ENCODE measurements at places on chromosomes 11 and 22.

GRCh38 chr11:106821826-106822225 lies 196.4 kb downstream of the GUCY1A2 start:
- DNase-seq: no peak

- DNase-seq: no peak
Observed at GRCh38 chr11:110415081-110415480, 14.7 kb upstream of the FDX1 start.

DNA sequence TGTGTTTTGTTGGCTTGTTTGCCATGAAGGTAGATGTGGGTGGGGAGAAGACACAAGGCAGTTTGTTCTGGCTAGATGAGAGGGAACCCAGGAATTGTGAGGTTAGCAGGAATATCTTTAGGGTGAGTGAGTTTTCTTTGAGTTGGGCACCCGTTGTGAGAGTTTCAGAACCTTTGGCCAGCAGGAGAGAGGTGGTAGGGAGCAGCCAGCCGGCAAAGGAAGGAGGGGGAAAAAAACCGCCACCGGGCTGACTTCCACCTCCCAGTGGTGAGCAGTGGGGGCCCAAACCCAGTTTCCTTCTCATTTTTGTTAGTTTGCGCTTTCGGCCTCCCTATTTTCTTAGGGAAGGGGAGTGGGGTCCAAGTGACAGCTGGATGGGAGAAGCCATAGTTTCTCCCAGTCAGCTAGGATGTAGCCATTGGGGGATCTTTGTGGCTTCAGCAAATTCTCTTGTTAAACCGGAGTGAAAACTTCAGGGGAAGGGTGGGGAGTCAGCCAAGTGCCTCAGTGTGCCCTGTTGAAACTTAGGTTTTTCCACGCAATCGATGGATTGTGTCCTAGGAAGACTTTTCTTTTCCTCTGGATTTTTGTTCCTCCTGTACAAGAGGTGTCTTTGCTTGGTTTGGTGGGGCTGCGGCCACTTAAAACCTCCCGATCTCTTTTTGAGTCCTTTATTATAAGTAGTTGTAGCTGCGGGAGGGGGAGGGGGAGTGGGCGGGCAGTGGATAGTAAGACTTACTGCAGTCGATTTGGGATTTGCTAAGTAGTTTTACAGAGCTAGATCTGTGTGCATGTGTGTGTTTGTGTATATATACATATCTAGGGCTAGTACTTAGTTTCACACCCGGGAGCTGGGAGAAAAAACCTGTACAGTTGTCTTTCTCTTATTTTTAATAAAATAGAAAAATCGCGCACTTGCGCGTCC lies 1.1 kb upstream of the GCAT start:
- no peak for DNase-seq

GRCh38 chr22:31768422-31769059 lies 14.7 kb downstream of the DEPDC5 start:
- no peak for DNase-seq

DNA sequence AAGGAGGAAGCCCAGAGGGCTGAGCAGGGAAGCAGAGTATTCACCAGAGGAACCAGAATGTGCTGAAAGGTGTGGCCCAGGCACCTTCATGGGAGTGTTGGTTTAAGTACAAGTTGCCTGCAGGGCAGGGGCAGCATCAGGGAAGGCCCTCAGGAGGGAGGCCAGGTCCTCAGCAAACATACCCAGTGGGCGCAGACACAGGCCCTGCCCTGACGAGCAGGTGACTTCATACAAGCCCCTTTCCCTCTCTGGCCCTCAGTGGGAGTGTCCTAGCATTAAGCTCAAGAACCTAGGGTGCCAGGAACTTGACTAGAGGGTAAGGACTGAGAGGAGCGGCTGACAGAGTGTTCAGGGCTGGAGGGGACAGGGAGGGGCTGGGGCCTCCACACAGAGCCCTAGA lies 7.5 kb upstream of the CASTOR1 start:
- DNase-seq: no peak

DNA sequence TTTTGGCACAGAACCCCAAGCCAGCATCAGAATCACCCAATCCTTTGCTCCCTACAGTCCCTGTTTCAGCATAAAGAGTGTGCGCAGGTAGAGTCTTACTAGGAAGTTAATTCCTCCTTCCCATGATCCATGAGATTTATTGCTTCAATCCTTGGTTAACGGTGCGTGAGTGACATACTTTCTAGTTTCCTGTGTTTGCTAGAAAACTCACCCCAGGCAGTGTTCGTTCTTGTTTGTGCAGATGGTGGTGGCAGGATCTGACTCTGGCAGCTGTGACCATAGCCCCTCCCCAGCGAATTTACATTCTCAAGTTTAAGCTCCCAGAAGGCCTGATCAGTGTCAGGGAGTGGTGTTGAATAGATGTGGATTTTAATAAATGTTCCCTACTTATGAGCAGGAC lies 106.7 kb upstream of the CCT8L2 start:
- no peak for DNase-seq

DNA sequence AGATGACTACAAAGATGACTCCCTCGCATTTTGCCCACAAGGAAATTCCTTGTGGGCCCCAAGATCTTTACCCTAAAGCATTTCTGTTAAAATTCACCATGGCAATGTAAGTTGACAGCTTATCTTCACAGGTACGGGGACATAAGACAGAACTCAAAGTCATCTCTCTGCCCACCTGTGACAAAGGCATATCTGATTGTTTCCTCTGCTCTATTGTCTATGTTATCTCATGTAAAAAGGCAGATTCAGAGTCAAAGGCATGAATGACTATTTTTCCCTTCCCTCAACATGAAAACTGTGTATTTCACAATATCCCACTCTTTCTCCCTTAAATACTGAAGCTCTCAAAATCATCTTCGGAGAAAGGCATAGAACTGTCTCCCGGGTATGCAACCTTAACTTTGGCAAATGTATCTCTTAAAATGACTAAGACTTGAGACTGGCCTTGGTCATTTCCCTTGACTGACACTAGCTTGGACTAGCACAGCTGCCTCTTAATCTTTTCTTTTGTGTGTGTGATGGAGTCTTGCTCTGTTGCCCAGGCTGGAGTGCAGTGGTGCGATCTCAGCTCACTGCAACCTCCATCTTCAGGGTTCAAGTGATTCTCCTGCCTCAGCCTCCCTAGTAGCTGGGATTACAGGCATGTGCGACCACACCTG lies 103.2 kb downstream of the MICAL3 start:
- DNase-seq: no peak

DNA sequence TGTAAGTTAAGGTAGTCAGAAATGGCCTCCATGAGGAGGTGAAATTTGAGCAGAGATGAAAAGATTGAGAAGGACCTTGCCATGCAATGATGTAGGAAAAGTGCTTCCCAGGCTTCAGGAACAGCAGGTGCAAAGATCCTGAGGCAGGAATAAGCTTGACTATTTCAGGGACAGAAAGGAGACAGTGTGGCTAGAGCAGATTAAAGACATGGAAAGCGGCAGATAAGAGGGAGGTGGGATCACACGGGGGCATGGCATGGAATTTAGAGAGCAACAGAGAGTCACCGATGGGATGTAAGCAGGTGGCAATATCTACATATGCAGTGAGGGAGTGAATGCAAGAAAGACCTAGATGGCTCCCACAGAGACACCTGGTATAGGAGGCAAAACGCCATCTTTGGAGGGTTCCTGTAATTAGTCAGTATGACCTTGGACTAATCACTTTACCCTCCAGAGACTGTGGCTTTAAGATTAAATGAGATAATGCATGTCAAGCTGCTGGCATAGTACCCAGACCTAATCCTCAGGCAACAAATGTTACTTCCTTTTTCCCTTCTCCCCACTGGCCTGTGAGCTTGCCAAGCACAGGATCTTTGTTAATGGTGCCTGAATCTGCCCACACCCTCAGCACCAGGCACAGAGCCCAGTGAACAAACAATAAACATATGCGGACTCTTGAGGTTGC lies 24.6 kb upstream of the ACER3 start:
- DNase-seq: peak; percentile 42

DNA sequence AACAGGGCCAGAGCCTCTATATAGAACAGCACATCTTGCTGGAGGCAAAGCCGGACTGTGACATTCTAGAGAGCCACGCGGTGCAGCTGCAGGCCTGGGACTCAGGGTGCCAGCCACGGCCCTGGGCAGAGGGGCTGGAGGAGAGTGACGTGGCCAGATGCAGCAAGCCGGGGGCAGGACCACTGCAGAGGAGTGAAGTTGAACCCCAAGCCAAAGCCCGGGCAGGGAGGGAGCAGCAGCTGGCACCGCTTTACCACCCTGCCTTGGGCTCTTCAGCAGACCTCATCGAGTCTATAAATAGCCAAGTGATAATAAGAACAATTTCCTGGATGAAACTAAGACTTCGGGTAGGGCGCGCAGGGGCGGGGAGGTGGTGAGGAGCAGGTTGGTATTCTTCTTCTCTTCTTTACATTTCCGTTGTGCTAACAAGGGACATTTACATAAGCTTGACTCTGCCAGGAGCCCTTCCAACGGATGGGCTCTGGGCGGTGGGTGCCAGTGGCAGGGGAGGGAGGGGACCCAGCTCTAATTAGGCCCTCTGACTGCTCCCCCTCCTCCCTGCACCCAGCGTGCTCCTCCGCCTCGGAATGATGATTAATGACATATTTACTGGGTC lies 110.2 kb downstream of the ST3GAL4 start:
- DNase-seq: peak; percentile 42

- no peak for DNase-seq
Observed at GRCh38 chr22:37922191-37922590, 16.1 kb downstream of the MICALL1 start.

DNA sequence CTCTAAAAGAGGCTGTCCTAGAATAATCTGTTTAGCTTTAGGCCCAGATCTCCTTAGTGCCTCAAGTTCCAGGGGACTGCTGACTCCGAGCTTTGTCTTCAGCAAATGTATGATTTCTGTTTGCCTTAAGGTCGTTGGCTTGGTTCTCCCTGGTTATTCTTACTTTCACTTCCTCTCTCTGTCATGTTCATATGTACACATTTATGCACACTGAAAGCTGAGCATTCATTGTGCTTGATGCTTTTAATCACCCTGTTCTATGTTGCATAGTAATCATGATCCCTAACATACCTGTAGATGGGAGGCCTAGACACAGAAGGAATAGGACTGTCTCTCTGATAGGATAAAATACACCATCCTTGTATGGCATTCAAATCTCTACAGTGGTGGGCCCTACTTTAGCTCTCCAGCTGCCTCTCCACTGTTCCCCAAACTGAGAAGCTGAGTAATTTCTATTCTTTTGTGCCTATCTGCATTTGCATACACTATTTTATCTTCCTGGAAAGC lies 7.2 kb downstream of the PPFIBP2 start:
- peak; percentile 59 for DNase-seq

DNA sequence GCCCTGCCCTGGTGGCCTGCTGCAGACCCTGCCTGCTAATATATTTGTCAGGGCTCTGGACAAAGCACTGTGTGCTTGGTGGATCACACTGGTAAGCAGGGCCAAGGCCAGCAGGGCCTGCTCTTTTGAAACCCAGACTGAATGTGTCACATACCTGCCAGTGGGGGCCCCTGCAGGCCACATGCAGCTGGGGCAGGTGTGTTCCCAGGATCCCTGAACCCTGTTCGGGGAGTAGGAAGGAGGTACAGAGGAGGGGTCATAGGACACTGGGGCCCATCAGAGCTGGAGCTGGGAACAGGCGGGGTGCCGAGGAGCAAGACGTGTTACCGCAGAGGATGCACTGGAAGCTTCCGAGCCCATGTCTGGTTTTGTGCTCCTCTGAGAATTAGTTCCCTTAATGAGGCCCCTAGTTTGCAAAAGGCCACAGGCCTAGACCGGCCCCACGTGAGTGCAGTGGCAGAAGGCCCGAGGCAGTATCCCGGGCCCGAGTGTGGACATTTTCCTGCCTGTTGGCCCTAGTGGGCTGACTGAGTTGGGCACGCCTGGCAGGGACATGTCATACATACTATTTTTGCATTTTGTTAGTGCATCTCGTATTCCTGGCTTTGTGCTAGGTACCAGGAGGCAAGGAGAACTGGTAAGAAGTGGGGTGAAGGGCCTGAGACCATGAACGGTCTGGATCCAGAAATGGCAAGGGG lies 11.2 kb upstream of the ACR start:
- DNase-seq: no peak

DNA sequence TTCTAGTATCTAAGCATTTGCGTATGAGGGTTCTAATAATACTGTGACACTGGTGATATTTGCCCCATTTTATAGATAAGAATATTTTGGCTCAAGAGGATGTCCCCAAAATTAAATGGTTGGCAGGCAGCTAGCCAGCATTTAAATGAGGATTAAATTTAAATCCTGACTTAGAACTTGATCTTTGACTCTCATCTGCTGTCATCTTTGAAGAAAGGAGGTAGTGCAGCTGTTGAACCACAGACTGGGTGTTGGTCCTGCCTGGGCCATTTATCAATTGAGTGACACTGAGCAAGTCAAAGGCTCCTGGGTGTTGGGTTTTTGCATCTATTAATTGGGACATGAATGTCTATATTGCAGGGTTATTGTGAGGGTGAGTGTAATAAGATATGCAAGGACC lies 112.3 kb downstream of the INSC start:
- DNase-seq: no peak

DNA sequence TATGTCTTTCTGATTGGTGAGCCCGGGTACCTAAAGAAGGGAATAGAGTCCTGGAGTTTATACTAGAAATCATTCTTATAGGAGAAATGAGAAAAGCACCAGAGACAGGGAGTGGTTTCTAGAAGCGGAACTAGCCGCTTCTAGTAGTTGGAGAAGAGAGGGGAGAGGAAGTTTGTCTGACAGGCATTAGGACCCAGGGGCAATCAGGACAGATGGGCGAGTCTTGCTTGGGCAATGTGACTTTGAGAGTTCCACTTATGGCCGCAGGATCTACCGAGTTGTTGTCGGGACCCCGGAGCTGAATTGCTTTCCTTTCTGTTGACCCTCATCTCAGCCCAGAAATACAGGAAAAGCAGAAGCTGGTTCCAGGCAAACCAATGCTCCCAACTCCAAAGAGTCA lies 596.8 kb upstream of the CNTN5 start:
- no peak for DNase-seq

- DNase-seq: peak; percentile 36
Observed at GRCh38 chr11:10898003-10898762, 40.3 kb upstream of the ZBED5 start.

DNA sequence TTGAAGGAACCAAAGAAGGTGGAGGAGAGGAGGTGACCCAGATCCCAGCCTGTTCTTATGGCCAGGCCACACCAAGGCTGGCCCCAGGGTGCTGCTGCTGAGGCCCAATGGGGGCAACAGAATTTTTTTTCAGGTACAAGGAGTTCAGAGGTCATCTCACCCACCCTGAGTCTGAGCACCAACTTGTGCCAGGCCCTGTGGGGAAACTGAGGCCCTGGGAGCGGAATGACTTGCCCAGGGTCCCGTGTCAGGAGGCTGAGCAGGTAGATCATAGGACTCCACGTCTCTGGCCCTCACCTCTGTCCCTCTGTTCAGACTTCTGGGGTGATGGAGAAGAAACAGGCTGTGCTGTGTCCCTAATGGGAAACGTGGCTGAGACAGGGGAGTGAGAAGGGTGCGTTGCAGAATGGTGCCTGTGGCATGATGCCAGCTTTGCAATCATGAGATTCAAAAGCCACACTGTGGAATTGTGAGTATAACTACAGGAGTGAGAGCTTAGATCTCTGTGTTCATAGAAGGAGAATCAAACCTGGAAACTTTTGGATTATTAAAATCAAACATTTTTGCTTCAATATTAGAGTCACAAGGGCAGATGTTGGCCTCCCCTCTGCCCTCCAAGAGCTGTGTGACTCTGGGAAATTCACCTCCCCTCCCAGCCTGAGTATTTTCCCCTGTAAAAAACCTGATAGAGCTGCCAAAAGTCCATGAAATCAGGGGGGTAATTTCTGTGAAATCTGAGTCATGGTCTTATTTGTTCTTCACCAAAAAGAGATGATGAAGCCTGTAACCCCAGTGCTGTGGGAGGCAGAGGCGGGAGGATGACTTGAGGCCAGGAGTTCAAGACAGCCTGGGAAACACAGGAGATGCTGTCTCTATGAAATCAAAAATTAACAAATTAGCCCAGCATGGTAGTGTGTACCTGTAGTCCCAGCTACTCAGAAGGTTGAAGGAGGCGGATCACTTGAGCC lies 874 bp downstream of the APOL1 start:
- DNase-seq: no peak
